ENCODE measurements at places on chromosomes 12 and 14.

GRCh38 chr14:53622447-53622846, 334.2 kb downstream of the BMP4 start:
- DNase-seq = no peak

DNA sequence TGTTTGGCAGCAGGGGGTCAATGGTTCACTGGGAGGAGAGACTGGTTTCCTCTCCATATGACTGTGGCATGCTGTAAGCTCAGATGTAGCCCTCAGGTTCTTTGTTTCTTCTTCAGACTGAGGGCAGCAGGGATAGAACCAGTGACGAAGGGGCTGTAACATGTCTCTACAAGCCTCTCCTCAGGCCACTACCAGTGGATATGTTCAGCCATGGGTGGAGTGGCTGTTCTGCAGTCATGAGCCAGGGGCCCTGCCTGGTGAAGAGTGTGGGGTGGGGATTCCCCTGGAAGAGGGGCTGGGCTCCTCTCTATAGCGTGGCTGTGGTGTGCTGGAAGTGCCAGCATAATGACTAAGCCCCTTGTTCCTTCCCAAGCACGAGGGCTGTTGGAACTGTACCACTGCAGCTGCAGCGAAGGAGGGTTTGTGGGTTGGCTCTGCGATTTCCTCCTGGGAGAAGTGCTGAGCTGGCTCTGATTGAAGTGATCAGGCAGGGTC, 55.8 kb downstream of the CMAS start:
- peak; percentile 14 for DNase-seq

GRCh38 chr12:102061096-102061559, 663 bp downstream of the WASHC3 start:
- no peak for DNase-seq

DNA sequence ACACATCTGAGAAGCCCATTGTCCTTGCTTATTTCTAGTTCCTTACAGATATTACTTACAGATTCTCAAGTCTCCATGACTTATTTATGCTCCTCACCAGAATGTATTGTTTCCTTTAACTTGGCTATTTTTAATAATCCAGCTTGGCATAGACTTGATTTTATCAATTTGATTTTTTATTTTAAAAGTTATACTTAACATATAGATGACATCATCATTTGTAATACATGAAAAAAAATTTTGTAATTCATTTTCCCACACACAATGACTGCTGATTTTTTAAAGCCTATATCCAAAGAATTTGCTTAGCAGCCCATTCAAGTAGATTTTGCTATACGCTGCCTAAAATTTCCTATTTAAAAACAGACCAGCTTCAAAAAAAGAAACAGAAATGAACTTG, 39.8 kb downstream of the PTPRR start:
- no peak for DNase-seq

DNA sequence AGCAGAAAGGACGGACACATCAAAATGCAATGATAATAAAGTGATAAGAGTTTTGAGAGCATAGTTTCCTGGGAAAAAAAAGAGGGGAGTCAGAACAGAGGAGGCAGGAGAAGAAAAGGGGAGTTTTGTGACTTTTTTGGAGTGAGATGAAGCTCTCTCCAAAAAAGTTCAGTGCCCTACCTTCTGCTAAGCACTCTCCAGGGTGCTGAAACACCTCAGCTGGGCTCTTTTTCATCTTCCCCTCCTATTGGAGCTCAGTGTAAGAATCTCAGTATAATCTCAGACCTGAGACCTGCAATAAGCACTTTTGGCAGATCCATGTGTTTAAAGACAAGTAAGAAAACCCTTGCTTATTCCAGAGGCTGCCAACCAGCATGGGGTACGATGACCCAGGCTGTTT, 58.9 kb upstream of the SRRM4 start:
- no peak for DNase-seq

- DNase-seq = no peak
These were observed 17.4 kb downstream of the FAM181A start for GRCh38 chr14:93944348-93945069.

- DNase-seq = no peak
These were observed 57.4 kb downstream of the FSCB start for GRCh38 chr14:44449680-44450079.

All from T-helper 2 cell (primary cell).